ENCODE measurements at places on chromosomes 6 and 20. TPM values are rescaled to one million over a fixed set of nuclear protein-coding genes. Genes with fewer than 3 reads are reported as not detected.

The SLPI gene
- not detected for total RNA-seq

The SHLD1 gene
- total RNA-seq: 12.5 TPM

The GHRH gene
- total RNA-seq: not detected

The CAP2 gene
- 35.9 TPM for total RNA-seq

The ROMO1 gene
- 862 TPM for total RNA-seq

The BMP6 gene
- not detected for total RNA-seq

DNA sequence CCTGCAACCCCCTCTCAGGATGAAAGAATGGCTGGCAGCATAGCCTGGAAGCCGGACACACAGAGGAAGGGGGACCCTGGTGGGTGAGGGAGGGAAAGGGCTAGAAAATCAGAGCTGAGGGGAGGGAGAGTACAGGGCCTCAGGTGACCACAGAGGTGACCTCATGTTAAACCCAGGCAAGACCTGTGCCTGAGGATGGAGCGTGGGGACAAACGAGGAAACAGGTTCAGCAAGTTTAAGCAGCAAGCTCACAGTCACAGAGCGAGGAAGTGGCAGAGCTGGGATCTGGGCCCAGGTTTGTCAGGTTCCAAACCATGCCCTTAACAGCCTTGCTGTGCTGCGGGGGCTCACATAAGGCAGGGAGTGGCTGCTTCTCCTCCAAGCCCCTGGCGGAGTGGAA, 4.0 kb upstream of the BPI start:
- no peak for DNase-seq
